ENCODE measurements at places on chromosomes 12 and 14. TPM values are rescaled to one million over a fixed set of nuclear protein-coding genes. Genes with fewer than 3 reads are reported as not detected.

TAS2R9 gene
- not detected for total RNA-seq

KCNK10 gene
- total RNA-seq, result not detected

GRCh38 chr12:32478858-32479725 is 79.7 kb downstream of the FGD4 start:
- no peak for ATAC-seq

DNA sequence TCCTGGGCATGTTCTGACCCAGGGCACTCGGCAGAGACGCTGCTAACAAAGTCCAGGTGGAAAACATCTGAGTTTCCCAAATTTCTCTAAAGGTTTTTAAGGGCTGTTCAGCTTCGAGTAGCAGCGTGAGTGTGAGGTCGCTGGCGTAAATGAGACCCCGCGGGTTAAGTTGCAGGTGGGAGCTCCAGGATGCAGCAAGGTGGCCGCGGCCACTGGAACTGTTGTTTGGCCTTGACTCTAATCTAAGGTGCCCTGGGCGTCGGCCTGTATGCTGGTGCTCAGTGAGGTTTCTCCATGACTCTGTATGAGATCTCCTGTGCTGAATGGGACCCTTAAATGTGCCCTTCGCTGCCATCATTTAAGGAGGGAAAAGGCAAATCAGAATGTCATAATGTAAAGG is 50.7 kb downstream of the ELK3 start:
- no peak for ATAC-seq

GRCh38 chr12:94900496-94900895 is 103.0 kb downstream of the NDUFA12 start:
- no peak for ATAC-seq

- no peak for ATAC-seq
Measured at GRCh38 chr14:89586258-89587135, 169.5 kb upstream of the FOXN3 start.
